Suppressor macrophage (primary cell): ENCODE measurements at places on chromosomes 2 and 18.

DNA sequence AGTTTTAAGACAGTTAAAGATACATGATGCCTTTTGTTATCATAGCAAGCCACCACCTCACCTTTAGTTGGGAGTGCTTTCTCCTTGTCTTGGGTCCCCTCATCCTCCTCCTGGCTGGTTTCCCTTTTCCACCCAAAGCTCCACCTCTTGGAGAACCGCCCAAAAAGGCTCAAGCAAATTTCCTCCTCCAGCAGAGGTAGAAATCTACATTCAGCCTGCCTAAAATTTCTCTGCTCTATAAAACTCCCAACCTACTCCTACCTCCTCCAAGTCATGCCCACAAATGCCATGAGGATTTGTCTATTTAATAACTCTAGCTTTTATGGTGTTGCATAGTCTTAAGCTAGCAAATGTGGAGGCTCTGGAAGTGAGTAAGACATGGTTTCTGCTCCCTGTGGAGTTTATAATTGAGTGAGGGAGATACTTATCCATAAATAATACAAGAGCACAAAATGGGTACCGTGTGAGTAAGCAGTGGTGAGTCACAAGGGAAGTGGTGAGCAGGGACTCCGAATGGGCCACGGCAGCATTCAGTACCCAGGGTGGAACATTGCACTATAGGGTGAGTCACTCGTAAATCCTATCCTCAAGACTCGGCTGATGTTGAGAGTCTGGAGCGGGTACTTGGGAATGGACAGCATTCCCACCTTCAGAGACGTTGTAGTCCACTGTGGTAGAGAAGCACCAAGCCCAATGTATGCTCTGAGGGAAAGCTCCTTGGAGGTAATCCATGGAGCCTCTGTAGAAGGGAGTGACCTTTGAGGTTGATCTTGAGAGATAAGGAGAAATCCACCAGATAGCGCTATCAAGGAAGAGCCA, 146.3 kb downstream of the RTN4 start:
- DNase-seq, result peak; percentile 80

DNA sequence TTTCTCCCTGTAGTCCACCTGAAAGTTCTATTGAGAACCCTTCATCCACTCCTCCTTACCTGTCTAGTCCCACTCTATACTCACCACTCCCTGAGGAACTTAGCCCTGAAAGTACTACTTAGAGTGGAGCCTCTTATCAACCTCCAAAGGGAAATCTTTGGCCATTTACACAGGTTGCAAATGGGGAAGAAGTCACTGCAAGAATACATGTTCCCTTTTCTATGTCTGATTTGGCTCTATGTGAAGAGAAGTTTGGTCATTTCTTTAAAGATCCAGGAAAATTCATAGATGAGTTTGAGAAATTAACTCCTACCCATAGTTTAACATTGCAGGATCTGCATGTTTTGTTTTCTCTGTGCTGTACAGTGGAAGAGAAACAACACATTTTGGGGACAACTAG, 22.9 kb upstream of the MGAT4A start:
- no peak for DNase-seq

- no peak for DNase-seq
Observed at GRCh38 chr2:236047886-236048540, 120.2 kb downstream of the GBX2 start.

DNA sequence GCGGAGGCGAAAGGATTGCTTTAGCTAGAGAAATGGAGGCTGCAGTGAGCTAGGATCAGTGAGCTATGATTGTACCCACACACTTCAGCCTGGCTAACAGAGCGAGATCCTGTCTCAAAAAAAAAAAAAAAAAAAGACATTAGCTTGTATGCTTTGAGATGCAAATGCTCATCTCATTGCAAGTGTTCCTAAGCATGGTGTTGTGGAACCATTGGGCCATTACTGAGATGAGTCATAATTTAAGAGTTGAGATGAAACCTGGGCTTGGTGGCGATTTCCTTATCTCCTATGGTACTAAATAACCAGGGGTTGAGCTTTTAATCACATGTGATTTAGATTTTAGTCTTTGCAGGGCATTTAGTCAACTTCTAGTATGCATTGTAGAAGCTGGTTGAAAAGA, 2.2 kb downstream of the PLEKHA3 start:
- no peak for DNase-seq

- DNase-seq, result peak; percentile 90
Observed at GRCh38 chr2:237201461-237202287, 116.0 kb downstream of the COPS8 start.

DNA sequence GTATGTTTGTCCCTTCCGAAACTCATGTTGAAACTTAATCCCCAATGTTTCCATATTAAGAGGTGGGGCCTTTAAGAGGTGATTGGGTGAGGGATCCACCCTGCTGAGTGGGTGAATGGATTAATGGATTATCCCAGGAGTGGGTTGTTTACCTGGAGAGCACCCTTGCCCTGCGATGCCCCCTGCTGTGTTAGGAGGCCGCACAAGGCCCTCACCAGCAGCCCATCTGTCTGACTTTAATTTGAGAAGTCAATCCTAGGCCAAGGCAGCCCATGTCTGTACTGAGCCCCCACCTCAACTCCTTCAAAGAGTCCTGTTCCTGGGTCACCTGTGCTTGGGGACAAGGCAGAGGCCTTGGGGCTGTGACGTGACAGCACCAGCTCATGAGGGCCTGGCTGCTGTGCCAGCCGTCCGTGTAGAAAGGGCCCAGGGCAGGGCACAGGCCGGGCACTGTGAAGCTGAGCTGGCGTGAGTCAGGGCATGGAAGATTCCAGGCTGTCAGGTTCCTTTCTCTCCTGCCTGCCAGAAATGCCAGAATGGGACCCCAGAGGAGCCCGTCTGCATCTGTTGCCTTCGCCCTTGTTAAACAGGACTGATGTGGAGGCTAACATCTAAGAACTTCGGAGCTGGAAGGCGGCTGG, 21.3 kb upstream of the TAF1B start:
- no peak for DNase-seq

DNA sequence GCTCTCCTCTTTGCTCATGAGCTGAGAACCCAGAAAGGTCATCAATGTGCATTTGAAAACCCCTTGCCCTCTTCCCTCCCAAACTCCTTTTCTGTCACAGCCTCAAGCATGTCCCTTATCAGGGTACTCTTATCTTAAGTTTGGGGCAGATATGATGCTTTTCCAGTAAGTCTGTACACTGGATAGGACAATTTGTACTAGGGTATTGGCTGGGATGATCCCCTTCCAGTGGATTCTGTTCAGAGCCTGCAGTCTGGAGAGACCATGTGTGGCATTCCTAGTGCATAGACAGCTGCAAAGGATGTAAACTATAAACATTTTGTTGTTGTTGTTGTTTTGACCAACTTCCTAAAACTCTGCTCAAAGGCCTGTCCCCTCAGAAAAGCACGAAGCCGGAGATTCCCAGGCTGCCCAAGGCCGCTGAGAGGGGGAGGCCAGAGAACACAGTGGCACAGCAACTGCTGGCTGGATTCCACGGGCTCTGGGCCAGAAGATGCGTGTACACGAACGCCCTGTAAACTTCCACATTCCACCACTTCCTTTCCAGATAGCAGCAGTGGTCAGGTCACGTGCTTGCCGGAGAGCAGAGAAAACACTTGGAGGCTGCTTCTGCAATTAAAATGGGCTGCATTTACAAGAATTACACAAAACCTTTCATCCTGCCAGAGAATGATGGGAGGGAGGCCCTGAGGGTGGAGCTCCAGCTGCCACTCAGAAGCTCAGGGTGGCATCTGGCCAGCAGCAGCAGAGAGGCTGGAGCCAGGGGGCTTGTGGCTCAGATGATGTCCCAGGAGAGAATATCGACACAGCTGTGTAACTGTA, 42.1 kb downstream of the BMP10 start:
- DNase-seq, result peak; percentile 96
